ENCODE measurements at places on chromosomes 2 and 18.

DNA sequence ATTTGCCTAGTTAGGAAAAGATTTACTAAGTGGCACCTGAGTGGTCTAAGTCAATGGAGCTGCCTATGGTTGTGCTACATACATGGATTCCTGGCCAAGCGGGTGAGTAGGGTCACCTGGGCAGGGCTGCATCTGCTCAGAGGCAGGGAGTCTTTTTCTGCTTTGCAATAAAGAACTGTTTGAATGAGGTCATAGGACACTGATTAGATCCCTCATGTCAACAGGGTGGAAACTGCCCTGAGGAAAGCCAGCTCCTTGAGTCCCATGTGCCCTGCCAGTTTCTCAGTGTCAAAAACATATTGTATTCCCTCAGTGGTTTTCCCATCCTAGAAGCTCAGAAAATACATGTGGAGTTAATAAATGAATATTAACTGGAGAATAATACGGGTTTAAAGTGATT, 4.6 kb downstream of the LAMA3 start:
- DNase-seq, result no peak

- no peak for DNase-seq
These were observed 180.9 kb downstream of the ZBTB7C start for GRCh38 chr18:48228301-48228715.

GRCh38 chr18:54388203-54389142, 30.8 kb downstream of the C18orf54 start:
- DNase-seq, result no peak

- no peak for DNase-seq
These were observed 92.3 kb downstream of the CTAGE1 start for GRCh38 chr18:22325396-22325795.

DNA sequence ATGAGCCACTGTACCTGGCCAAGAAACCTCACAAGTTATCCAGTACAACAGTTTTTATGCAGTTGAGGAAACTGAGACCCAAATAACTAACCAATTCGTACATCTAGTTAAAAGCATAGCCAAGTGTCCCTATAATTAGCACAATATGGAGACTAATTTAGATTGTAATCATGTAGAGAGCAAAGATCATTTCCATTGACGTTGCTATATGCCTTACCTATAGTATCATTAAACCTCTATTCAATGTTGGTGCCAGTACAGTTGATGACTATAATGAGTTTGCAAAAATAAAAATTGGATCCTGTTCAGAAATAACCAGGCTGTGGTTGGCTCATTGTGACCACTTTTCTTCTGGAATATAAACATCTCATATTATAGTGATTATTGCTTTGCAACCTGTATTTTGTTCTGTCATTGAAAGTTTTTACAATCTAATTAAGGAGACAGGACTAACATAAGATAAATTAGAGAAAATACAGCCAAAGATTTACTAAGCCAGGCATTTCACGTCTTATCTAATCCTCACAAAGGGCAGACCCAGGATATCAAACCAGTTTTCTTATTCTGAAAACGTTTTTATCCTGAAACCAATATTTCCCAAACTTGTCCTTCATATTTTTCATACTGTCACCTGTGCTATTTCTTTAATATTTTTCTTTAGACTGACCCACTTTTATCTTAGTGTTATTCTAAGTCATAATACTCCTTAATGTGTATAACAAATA, 130.0 kb upstream of the STON1 start:
- no peak for DNase-seq

DNA sequence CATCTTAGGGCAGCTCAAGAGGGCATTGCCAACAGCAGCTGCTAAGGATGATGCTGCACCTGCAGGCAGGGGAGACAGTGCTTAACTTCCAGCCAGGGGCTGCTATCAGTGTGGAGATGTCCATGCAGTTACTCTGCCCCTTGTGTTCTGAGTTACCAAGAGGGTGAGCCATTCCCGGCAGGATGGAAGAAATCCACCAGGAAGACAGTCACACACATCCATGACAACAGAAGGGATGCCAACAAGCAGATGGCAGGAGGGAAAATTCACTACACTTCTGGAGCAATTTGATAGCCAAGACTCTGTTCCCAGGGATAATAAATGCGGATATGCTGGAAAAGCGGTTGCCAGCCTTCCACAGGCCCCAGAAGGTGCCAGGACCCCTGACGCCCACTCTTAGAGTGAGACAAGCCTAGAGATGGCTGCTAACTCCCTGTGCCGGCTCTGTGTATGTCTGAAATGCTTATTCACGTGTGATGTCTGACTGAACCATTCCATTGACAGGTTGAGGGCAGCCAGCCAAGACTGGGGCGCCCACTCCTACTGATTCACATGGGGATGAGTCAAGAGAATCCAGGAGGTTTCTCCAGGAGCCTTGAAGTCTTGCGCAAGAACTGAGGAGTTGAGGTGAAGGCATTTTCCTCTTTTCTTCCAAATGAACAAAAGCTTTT, 24.5 kb downstream of the LOXHD1 start:
- no peak for DNase-seq

DNA sequence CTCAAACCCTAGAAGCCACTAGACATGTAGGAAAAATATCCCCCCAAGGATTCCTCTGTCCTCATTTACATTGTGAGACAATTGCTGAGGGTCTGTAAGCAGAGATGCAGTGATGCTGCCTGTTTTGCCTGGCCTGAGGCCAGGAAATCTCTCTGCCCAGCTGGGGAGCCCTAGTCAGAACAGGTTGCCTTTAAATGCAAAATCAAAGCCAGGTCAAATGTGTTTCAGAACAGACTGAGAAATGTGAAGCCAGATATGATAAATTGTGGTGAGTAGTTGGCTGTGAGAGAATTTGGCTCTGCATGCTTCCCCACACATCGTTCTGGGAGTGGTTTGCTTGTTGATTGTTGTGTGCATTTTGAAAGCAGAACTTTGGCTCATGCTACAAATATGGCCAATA, 38.4 kb upstream of the NXPH2 start:
- DNase-seq, result no peak

DNA sequence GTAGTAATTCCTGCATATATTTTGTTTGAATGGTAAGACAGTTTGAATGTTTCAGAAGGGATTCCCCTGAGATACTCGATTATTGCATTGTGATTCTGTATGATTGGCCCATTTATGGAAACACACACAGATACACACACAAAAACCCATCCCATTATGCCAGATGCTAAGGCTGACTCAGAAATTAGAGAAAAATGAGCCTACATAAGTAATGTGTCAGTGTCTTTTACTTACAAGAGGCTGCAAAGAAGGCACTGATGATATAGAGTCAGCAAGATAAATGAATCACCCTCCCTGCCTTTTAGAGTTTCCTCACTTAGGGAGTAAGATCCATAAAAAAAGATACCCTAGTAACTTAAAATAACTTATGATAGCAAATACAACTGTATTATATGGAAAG, 1481.1 kb upstream of the ACVR2A start:
- no peak for DNase-seq

GRCh38 chr2:240138254-240138984, 2.0 kb downstream of the OTOS start:
- DNase-seq, result no peak

- no peak for DNase-seq
These were observed 517 bp downstream of the GCFC2 start for GRCh38 chr2:75710220-75710576.

DNA sequence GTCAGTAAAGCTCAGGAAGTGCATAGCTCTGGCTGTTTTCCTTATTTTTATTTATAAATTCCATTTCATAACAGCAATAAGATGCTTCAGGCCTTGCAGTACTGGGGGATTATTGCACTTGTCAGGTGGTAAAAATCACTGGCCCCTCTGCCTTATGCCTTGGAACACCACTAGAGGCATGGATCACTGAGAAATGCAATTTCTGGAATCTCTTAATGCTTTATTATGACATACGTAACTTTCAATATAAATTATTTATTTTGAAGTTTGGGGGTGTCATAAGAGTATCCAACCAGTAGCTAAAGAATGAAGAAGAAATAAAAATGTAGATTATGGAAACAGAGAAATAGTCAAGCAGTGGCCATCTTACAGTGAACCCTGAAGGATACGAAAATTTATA, 183.1 kb downstream of the FIGN start:
- no peak for DNase-seq

DNA sequence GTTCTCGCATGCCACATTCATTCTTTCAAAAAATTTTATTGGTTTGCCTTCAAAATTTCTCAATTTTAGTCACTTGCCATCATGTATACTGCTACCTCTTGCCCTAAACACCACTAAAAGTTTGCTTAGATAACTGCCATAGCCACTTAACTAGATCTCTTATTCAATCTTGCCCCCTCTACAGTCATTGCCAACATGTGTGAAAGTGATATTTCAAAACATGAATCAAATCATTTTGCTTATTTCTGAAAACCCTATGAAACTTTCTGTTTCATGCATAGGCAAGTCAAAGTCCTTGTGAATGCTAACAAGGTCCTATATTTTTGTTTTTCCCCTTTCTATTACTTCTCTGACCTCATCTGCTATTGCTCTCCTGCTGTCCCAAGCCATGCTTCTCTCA, 397.1 kb downstream of the KCNJ3 start:
- no peak for DNase-seq

DNA sequence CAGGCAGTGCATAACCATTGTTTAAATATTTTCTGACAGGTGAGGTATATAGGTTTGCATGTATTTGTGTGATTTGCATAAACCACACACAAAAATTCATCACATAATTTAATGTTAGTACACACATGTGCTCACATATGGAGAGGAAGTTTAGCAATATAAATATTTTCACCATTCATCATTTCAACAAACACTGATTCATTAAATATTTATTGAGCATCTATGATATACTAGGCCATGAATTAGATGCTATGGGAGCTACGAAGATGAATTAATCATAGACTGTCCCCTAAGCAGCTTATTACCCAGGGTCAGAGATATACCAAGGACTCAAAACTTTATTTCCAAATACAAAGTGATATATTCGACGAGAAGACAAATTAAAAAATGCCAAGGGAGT, 311.6 kb upstream of the PIK3C3 start:
- no peak for DNase-seq

- DNase-seq, result no peak
These were observed 6.3 kb downstream of the NMS start for GRCh38 chr2:100476606-100477005.

- no peak for DNase-seq
These were observed 23.7 kb downstream of the METTL8 start for GRCh38 chr2:171410101-171410500.

- DNase-seq, result no peak
These were observed 42.1 kb upstream of the GALR1 start for GRCh38 chr18:77207540-77207939.

- no peak for DNase-seq
These were observed 177.7 kb upstream of the LRRTM1 start for GRCh38 chr2:80482276-80482675.

DNA sequence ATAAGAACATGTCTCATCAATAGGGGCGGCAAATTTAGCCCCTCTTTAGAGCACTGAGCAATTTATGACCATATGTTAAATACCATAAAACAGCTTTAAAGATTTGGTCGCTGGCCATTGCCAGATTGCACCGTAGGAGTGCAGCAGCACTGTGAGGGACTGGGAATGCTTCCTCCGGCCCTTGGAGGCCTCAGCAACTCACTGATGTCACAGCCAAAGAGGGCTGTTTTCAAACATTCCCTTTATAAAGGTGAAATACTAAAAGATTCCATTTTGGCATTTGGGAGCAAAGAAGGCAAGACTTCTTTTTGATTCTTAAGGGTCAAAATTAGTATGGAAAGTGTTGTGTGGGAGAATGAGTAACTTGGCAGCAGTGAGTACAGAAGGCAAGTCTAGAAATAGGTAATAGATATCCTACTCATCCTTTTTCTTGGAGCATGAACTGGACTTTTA, 63.7 kb downstream of the BABAM2 start:
- no peak for DNase-seq

DNA sequence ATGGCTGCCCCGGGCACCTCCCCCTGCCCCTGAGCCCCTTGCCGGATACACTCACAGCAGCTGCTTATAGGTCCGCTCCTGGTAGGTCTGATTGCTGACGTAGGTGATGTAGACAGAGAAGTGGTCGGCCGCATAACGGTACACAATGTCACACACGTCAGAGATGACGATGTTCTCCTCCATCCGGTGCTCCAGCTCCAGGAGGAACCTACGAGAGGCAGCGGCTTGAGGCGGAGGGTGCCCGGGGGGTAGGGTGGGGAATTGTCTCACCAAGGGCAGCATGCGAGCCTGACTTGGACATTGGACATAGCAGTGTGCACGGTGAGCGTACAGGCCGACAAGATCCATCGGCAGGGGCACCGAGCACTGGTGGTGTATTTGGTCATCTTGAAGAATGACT, 22.8 kb downstream of the SNORC start:
- no peak for DNase-seq

- DNase-seq, result no peak
These were observed 322.2 kb upstream of the DDX18 start for GRCh38 chr2:117492209-117492851.
